Hippocampal formation (tissue), 2 donors: ENCODE measurements at places on chromosomes 16 and 17.
A peak's percentile ranks its signal among the peaks of the same experiment; 100 is the strongest.

DNA sequence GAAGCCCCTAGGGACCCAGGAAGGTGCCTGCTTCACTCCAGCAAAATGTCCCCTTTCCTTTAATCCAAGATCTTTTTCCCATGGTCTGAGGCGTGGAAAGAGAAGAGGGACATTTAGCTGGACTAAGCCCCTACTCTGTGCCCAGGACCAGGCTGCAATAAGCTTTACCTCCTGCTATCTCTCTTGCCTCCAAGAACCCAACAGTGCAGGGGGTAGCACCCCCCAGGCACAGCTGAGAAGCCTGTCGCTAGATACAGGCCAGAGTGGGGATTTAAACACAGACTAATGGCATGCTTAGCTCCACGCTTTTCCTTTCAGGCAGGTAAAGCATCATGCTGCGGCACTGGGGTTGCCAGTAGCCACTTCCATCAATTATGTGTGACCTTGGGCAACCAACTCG, 24.5 kb upstream of the CCL1 start:
- DNase-seq = no peak

DNA sequence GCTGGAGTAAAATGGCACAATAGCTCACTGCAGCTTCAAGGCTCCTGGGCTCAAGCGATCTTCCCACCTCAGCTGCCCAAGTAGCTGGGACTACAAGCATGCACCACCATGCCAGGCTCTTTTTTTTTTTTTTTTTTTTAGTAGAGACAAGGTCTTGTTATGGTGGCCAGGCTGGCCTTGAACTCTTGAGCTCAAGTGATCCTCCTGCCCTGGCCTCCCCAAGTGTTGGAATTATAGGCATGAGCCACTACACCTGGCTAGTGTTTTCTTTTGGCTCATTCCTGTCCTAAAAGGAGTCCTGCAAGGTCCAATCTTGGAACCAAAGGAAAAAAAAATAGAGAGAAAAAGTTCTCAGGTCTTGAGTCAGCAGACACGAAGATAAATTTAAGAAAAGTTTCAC, 30.8 kb downstream of the PKD1L3 start:
- DNase-seq = no peak

GRCh38 chr17:9557857-9558256, 17.8 kb downstream of the STX8 start:
- no peak for DNase-seq

GRCh38 chr16:75110637-75111513, 5.7 kb downstream of the LDHD start:
- peak; percentile 87 for DNase-seq

GRCh38 chr17:8924595-8924994, 40.9 kb downstream of the PIK3R5 start:
- no peak for DNase-seq
